ENCODE measurements at places on chromosomes 5 and 9.
A peak's percentile ranks its signal among the peaks of the same experiment; 100 is the strongest.

GRCh38 chr5:131228646-131229045 is 35.2 kb upstream of the CDC42SE2 start:
- no peak for DNase-seq

DNA sequence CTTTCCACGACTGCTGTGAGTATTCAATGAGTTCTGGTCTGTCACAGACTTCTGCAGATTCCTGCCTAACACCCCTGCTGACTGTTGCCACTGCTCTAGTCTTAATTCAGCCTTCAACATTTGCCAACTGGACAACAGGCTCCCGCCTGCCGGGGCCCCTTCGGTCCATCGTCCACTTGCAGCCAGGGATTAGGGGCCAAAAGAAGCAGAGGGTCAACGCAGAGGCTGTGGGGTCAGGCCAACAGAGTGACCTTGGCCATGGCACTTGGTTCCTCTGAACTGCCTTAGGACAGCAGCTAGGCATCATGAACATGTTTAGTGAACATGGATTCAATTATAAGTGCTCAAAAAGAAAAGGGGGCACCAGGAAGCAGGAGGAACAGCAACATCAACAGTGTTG is 28.7 kb downstream of the MORN5 start:
- DNase-seq, result no peak

DNA sequence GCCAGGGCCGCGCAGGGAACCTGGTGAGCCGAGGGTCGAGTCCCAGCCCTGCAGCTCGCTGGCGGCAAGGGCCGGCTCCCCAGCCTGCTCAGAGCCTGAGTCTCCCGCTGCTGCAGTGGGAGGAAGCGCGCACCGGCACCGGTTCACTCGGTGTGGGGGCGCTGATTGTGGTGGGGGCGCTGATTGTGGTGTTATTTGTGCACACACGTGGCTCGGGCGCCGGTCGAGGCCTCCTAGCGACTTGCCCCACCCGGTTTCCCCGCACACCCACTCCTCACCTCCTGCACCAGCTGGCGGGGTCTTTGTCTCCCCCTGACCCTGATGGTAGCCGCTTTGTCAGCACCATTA is 266.7 kb downstream of the NSG2 start:
- DNase-seq, result no peak

DNA sequence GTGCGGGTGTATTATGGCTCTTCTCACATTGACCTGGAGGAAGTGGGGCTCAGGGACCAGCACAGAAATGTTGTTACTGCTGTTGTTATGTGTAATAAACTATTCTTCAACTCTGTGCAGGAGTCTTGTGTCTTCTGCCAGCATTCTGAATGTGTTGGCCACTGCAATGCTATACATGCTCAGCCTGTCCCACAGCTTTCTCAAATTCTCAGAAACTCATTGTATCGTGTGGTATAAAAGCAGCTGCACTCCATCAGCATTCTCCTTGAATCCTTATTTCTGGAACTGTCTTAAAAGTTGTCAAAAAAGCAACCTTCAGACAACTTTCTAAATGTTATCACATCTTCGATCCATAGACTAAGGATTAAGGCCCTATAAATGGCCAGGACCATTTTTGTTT is 72.0 kb downstream of the ZNF474 start:
- DNase-seq, result no peak

GRCh38 chr5:100758780-100759179 is 144.3 kb downstream of the ST8SIA4 start:
- DNase-seq, result no peak

DNA sequence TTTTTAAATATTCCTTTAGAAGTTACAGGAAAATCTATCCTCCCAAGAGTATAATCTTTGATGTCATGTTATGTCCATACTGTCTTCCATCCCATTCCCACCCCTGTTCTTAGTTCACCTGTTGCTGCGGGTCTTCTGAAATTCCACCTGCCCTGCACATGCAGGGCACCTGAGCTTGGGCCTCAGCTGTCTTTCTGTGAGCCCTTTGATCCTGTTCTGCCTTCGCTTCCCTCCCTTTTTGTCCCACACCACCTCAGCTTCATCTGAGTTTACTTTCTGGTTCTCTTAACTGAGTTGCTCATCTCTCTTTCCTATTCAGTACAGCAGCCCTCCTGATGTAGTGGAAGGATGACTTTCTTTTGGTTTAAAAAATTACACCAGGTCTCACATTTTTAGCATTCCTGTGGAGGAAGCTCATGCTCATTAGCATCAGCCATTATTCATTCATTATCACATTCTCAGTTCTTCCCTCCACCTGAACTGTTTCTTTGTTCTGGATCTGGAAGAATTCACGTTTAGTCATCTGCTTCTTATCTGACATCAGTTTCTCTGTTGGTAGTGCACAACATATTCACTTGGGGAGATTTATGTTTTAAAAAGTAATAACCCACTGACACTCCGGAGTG is 211.0 kb downstream of the ADCY2 start:
- DNase-seq, result no peak

DNA sequence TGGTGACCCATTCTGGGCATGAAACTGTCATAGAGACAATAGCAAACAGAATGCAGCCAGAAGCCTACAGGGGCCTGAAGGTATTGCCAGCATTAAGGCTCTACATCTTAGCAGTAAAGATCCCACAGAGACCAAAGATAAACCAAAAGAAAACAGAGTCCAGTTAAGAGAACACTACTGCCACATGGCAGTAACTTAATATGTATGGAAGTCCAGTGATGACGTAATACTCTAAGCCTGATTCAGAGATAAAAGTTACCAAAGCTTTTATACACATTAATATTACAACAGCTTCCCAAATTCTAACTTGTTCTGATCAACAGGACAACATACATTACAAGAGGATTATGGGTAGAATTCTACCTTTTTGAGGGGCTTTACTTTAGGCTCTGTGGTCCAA is 371.5 kb downstream of the PRELID2 start:
- no peak for DNase-seq

DNA sequence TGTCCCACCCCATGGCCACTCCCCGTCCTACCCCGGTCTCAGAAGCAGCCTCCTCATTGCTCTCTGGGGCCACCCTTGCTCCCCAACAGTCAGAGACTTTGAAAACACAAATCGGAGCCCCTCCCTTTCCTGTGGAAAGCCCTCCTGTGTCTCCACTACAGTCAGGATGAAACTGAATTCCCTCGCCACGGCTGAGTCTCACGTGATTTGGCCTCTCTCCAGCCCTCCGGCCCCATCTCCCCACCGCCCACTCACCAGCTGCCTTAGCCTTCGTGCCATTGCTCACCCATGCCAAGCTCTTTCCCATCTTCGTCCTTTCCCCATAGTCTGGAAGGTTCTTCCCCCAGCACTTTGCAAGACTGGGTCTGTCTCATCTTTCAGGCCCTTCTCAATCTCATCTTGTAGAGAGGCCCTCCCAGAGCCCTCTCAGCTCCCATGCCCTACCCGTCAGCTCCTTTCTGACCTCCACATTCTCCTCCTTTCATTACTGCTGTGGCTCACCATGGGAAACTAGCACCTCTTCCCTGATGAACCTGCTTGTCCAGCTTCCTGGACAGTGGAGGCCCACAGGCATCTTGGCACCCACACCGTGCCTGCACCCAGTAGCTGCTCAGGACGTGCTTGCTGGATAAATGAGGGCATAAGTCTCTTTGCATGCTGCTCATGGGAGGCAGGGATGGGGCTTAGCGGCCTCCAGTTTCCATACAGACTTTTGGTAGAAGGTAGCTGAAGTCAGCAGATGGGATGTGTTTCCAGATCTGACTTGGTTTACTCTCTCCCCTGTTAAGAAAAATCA is 126.4 kb upstream of the COL5A1 start:
- no peak for DNase-seq

GRCh38 chr9:84669288-84670137 is at the start of gene NTRK2:
Gene NTRK2, plus strand, starts transcription at chr9:84669729. Its CDS starts 1,020 bp downstream, at chr9:84670749.
- DNase-seq, result peak; percentile 75

GRCh38 chr5:118060833-118061232 is 927.5 kb downstream of the DTWD2 start:
- no peak for DNase-seq

GRCh38 chr5:139747583-139748504 is 47.8 kb upstream of the PSD2 start:
- no peak for DNase-seq

- no peak for DNase-seq
These were observed 29.1 kb downstream of the TSPAN17 start for GRCh38 chr5:176676361-176676824.

GRCh38 chr9:114372921-114373448 is 14.8 kb downstream of the AKNA start:
- no peak for DNase-seq

DNA sequence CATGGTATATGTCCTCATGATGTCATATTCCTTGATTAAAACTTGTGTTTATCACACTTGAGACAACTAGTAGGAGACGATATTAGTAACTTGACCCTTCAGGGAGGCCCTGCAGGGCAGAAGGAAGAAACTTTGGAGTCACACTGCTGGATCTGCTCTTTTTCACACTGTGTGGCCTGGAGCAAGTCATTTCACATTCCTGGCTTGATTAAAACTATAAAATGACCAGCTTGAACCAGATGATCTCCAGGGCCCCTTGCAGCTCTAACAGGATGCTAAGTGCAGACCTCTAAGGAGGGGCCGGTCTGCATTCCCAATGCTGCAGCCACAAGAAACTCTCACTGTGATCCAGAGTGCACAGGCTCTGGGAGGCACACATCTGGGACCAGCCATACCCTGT is 146.4 kb upstream of the ZNF366 start:
- peak; percentile 5 for DNase-seq

- DNase-seq, result no peak
These were observed 6.7 kb downstream of the FAF2 start for GRCh38 chr5:176454724-176455394.

- DNase-seq, result no peak
These were observed 71.1 kb upstream of the CD180 start for GRCh38 chr5:67267512-67268216.

DNA sequence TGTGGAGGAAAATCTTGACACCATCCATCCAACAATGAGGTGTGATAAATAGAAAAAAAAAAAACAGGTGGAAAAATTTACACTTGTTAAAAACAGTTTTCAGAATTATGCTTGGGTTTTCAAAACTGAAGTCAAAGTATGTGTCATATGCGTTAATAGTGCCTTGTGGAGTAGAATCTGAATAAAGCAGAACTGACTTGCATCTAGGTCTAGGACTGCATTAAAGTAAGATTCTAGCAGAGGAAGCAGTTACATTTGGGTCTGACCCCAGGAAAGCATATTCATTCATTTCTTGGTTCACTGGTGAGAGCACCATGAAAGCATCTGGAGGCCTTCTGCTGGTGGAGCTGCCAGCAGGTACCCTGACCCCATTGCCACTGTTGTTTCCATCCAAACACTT is 89.0 kb downstream of the MARCHF3 start:
- no peak for DNase-seq

DNA sequence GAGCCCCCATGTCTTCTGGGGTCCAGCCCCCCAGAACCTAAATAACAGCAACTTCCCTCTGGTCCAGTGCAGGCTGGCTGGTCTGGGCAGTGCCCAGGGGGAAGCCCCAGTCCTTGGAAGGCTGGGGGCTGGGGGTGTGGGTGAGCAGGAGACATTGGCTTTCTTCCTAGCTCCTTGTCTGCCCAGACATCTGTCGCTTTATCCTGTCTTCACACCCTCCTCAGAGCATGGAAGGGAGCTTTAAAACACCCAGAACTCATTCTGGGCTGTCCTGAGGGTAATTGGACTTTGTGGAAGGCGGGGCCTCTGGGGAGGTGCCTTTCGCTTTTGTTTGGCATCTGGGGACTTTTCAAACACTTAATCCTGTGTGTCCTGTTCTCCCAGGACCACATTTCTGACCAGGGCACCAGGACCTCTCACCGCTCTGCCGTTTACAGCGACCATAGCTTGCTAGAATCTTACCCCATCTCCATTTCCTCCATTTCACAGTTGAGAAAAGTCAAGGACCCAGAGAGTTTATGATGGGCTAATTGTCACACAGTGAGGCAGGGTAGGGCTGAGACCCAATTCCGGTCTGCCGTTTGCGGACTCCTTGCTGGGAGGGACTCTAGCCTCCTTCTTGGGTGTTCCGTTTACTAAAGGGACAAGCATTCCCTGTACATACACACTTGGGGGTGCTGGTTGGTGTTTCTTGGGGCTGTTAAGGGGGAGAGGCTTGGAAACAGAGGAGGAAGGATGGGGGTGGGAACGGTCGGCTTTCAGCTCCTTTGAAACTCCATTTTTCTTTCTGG is 1.1 kb downstream of the GSN start:
- DNase-seq, result peak; percentile 42

GRCh38 chr5:139925650-139926640 is 117.2 kb downstream of the NRG2 start:
- peak; percentile 24 for DNase-seq

- no peak for DNase-seq
These were observed 1.5 kb downstream of the PCSK1 start for GRCh38 chr5:96431376-96432187.

DNA sequence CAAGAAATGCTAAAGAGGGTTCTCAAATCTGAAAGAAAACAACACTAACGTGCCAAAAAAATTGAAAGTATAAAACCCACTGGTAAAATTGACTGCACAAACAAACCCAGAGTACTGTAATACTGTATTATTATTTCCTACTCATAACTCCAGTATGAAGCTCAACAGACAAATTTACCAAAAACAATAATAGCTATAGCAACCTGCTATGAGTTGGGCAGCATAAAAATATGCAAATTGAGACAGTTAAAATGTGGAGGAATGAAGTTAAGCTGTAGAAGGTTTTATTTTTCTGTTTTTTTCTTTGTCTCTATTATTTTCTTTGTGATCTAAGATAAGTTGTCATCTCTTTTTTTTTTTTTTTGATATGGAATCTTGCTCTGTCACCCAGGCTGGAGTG is 15.7 kb downstream of the KIF4B start:
- DNase-seq, result no peak

DNA sequence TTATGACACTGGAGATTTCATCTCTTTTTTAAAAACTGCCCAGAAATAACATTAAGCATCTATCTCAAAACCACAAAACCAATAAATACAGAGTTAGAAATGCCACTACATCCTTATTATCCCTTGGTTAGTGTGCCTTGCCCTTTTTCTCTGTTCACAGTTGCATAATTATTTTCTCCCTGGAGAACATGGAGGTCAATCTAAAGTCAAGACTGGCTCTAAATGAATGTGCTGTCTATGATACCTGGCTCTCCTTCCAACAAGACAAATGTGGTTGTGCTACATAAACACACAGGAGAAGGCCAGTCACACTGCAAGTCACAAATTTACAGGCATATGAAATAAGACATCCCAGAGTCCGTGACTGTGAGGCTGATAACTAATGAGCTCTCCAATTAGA is 2.8 kb downstream of the FBN2 start:
- no peak for DNase-seq

DNA sequence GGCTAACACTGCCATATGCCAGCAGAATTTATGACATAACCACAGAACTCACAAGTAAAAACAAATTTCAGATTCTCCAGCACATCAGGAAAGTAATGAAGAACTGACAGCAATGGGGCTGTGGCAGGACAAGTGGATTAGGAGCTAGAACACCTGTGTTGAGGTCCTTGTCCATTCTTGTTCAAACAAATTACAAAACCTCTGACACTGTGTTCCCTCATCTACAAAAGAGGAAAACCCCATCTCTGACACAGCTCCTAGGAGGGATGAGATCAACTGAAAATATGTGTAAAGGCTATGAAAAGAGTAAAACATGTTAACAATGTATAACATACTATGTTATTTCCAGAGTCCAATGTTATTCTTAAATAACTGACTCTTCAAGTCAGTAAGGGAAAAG is 23.5 kb downstream of the ELP1 start:
- no peak for DNase-seq

GRCh38 chr9:134247918-134248631 is 78.2 kb upstream of the RXRA start:
- DNase-seq, result no peak

- peak; percentile 94 for DNase-seq
These were observed at the start of gene MLLT3 for GRCh38 chr9:20622330-20623020. Gene MLLT3, minus strand, starts transcription at chr9:20622499.

GRCh38 chr9:5714501-5715401 is 85.8 kb downstream of the RIC1 start:
- DNase-seq, result peak; percentile 54

All from cerebellar cortex (tissue), 1 donor.